Hepatic stellate cell (primary cell): ENCODE measurements at places on chromosomes 7 and 10.

DNA sequence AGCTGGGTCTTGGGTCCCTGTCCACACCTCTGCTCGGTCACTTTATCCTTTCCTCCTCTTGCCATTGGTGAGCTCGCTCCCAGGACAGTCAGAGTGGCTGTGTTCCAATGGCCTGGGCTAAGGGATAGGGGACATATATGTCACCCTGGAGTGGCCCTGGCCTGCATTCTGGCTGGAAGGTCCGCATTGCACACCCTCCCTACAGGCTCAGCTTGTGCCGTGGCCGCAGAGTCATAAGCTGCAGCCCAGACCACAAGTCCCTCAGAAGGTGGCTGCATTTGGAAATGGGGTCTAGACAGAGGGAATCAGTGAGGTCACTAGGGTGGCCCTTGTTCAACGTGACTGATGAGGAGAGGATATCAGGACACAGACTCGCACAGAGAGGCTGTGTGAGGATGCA, 363.8 kb upstream of the SHH start:
- DNase-seq = no peak

GRCh38 chr7:1296356-1296981, 63.8 kb downstream of the UNCX start:
- DNase-seq = no peak

GRCh38 chr10:5897504-5897903, 7.5 kb downstream of the FBH1 start:
- no peak for DNase-seq

- DNase-seq = peak; percentile 63
These were observed 21.0 kb downstream of the ZCWPW1 start for GRCh38 chr7:100407285-100408180.

DNA sequence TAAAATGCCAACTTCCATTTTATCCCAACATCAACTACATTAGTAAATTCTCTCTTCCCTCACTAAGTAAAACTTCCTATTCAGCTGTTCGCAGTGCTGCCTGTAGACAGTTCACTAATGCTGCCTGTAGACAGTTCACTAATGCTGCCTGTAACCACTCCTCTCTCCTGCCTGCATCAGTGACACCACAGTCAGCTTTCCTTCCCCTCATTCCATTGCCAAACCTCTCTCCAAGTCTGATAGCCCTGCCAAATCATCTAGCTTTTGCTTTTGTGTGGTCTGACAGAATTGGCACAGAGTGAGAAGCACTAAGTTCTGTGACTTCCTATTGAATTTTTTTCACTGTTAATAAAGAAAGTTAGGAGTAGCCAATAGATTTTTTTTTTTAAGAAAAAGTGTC, 43.0 kb upstream of the MACC1 start:
- DNase-seq = no peak

DNA sequence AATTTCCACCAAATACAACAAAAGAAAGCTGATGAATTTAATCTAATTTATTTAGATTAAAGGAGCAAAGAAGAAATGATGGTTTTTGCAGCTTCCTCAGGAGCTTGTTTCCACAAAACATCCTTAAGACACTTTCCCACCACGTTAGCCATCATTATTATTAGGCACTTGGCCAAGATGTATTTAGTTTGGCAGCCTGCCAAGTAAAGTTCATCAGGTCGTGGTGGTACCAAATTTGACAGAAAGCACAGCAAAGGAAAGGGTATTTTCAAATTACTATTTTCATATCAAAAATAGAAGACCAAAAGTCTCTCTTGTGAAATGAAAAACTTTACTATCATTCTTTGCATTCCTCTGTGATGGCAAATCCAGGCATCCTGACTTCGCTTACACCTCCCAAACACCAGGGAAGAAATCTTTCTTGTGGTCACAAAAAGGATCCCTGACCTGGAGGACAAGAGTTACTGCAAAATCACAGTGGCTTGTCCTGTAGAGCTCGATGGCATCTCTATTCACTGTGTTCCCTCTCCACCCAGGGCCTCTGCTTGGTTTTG, 123.1 kb upstream of the INHBA start:
- no peak for DNase-seq

DNA sequence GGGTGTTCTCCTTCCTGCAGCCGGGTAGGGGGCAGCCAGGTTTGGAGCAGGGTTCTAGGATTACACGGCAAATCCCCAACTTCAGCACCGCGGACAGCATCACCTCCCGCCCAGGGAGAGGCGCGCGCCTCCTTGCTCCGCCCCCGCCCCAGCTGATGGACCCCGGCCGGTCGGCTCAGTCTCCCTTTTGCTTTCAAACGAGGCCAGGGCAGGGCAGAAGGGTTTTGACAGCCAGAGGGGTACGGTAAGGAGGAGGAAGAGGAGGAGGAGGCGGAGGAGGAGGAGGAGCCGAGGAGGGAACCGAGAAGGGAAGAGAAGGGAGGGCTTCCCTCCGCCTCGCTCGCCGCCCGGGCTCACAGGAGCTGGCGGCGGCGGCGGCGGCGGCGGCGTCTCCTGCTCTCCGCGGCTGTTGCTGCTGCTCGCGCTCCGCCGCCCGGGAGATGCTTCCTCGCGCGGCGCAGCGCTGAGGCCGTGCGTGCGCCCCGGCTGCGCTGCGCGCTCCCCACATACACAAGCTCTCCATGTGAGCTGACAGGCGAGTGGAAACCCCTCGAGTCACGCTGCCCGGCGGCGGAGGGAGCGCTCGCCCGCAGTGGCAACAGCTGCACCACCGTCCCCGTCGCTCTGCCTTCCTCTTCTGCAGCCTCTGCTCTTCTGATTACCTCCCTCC, 615 bp upstream of the CNTNAP2 start:
- peak; percentile 2 for DNase-seq

DNA sequence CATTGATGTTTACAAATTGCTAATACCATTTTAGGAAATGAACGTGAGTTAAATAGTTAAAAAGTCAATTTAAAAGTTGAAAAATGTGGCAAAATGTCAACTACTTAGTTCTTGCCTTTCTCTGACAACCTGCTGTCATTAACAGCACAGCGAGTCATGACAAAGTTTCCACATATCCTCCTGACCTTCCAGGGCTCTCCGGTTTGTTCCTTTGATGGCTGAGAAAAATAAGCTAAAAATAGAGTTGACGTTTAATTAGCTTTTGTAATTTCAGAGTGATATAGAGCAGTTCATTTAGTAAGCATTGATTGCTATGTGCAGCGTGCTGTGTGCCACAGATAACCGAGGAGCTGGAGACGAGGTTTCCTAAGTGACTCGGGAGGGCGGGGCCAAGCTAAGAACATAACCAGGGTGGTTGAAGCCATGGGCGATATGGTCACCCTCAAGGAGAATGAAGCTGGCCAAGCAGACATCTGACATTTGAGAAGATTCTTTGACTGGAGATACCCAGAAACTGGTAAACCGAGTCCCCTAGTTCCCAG, 47.9 kb downstream of the OGDH start:
- DNase-seq = no peak
